EL (cell line): ENCODE measurements at places on chromosomes 12 and 14.
A peak's percentile ranks its signal among the peaks of the same experiment; 100 is the strongest.

DNA sequence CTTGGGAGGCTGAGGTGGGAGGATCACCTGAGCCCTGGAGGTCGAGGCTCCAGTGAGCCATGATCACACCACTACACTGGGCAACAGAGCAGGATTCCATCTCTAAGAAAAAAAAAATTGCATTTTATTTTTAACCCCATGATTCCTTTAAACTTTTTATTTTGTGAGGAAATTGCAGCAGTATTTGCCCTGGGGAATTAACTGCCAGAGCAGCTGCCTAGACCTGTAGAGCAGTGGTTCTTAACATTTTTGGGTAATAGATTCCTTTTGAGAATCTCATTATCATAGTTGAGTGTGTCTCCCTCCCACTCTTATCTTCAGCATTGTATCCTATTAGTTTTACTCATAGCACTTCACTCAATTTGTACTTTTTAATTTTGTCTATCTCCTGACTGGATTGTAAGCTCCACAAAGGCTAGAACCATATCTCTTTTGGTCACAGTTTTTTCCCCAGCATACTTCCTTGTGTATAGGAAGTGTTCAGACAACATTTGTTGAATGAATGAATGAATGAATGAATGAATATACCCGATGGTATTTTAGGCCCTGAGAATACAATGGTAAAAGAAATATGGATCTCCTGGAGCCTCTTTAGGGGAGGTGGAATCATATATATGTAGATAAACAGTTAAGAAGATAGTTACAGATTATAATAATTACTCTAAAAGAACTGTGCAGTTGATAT lies 40.6 kb downstream of the BRMS1L start:
- DNase-seq: no peak

GRCh38 chr14:24605435-24606190 lies 3.9 kb downstream of the GZMH start:
- DNase-seq: peak; percentile 33

DNA sequence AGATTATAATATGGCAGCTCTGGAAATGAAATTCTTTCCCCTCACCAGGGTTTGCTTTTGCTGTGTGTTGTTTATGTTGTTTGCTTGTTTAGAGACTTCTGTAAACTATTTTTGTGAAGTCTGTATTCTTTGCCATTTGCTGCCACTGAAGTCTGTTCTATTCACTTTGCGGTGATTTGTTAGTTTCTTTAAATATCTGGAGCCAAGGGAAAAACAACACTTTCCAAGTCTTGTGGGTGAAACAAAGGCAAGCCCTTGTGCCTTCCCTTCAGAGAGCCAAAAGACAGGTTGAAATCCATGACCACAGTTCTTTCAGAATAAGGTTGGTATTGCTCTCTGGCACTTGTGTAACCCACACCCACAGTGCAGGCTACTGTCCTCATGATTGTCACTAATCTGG lies 59.5 kb upstream of the RNU6-7 start:
- no peak for DNase-seq

GRCh38 chr14:63508033-63508432 lies 35.1 kb downstream of the PPP2R5E start:
- DNase-seq: no peak

DNA sequence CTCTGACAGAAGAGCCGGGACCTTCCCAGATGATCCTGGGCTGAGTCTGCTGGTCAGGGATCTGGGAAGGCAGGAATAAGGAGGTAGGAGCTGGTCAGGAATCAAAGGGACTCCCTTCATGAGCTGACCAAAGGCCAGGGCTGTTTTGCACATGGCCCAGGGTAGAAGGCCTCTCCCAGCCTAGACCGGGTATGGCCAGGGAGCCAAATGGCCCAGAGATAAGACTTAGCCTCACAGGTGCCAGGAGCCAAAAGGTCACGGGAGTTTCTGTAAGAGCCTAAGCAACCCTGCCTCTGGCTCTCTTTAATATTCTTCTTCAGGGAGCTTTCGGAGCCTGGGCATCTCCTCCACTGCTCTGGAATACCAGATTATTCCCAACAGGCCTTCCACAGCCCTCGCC lies 191.3 kb upstream of the PWP1 start:
- DNase-seq: no peak

GRCh38 chr14:74176400-74176793 lies 62.9 kb upstream of the VSX2 start:
- DNase-seq: no peak

DNA sequence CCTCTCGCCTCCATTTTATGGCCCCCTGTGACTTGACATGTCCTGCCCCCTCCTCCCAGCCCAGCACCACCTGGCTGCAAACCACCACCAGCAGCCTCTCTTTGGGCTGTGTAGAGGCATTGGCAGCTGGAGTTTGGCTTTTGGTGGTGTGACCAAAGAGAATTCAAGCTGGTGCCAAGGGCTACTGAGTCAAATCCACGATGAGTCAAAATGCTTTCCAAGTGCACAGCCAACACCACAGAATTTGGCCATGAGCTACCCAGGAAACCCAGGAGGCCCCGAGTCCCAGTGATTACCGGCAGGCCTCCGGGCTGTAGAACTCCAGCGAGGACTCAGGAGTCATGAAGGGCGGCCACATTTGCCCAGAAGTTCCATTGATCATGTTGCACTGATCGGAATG lies 53.8 kb downstream of the SCARB1 start:
- peak; percentile 41 for DNase-seq

DNA sequence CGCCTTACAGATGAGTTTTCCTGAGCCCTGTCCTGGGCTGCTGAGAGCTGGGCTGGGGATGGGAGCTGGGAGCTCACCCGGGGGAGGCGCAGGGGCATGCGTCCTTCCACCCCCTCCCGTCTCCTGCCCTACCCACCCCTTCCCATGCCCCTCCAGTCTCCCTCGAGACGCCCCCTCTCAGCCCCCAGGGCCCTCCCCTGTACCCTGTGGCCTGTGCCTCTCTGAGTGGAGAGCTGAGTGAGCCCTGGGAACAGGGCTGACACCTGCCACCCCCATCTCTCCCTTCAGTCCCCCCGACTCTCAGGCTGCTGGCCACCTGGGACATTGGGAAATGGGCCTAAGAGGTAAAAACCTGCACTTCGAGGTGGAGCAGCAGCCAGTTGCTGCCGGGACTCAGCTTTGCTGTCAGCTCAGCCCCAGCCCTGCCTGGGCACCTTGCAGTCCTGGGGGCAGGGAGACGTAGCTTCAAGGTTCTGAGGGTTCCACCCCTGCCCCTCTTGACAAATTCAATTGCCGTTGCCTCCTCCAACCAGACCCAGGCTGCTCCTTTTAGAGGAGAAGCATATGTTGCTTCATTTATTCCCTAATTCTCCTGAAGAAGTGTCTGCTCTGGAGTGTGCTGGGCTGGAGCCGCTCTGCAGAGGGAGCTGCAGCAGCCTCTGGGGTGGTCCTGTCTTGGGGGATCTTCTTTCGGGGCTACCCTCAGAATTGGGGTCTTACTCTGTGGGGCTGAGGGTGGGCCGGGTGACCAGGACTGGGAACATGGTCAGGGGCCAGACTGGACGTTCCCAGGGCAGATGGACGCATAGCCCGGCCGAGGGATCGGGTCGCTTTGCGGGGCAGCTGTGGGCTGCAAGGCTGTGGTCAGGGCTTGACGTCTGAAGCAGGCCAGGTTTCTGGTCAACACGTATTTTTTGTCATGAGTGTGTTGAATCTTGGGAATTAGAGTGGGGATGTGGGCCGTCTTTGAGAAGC lies 141.4 kb downstream of the ADGRD1 start:
- DNase-seq: no peak

DNA sequence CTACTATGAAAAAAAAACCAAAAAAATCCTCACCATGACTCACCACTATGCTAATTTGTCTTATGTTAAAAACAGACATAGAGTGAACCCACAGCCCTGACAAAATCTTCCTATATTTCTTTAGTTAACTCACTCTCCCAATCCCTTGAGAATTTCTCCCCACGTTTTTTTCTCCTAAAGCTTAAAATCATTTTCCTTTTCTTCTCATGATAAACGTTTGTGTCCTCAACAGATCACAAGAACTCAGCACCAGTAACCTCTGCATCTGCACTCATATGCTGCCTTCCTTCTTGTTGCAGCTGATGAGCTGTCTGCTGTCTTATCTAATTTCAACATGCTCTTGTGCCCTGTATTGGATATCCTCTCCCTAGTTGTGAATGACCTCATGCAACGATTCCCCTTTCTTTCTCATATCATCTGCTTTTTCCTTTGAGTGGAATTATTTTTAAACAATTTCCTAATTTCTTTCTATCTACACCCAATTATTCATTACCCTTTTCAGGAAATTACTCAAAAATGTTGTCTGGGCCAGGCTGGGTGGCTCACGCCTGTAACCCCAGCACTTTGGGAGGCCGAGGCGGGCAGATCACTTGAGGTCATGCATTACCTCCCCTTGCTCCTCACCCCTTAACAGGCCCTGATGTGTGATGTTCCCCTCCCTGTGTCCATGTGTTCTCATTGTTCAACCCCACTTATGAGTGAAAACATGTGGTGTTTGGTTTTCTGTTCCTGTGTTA lies 427.5 kb upstream of the MGAT4C start:
- DNase-seq: peak; percentile 19

DNA sequence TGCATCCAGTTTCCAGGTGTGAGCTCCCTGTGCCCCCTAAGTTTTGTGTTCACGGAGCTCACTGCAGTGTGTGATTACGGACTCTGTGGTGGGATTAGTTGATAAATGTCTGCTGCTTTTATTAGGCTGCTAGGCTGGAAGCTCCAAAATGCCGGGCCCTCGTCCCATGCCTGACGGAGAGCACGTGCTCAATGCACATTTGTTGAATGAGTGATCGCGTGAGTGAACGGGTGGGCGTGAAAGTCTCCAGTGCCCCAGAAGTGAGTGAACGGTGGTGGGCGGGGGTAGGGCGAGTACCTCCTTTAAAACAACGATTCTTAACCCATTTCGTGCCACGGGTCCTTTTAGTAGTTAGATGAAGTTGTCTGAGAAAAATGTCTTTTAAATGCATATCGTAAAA lies 175.5 kb downstream of the AACS start:
- no peak for DNase-seq

GRCh38 chr14:84850595-84850994 lies 679.3 kb upstream of the FLRT2 start:
- no peak for DNase-seq

DNA sequence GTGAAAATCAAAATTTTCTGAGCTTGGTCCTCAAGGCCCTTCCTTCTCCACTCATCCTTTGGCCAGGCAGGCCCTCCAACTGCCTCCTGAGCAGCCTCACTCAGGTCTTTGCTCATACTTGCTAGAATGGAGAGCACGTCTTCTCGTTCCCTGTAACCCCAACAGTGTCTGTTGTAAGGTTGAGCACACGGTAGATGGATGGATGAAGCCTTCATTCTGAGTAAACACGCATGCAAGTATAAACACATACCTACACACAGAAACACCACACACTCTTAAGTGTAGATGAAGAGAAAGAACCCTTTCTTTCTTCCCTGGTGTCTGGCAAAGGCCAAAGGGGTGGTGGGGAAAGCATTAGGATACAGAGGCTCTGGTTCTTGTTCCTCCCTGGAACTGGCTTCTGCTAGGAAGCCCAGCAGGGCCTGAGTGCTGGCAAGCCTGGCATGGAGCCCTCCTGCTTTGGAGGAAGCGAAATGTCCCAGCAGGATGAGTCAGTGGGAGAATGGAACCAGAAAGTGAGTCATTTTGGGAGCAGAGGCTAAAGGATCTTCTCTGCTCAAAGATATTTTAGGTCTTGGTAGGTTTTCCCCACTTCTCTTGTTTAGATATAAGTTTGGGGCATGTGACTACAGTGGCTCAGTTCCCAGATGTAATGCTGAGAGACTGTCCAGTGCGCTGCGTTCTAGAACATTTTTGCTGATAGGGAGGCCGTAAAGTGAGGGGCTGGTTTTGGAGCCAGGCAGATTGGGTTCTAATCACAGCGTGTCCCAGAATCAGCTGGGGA lies 127.4 kb downstream of the CACNA1C start:
- peak; percentile 96 for DNase-seq

DNA sequence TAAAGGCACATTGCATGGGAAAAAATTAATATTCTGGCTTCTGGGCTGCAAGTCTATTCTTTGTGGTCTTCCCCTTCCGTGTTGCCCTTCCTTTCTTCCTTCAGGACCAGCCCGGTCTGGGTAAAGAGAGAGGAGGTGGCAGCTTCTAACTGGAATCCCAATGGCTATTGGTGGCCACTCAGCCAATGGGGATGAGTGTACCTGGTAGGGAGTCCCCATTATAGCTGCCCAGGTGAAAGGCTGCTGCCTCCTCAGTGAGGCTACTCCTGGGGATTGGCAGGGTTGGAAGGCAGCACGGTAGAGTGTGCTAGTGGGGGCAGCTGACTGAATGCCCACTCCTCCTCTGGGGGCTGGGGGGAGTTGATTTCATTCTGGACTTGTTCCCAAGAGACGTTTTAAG lies 112.6 kb downstream of the RBM19 start:
- no peak for DNase-seq

DNA sequence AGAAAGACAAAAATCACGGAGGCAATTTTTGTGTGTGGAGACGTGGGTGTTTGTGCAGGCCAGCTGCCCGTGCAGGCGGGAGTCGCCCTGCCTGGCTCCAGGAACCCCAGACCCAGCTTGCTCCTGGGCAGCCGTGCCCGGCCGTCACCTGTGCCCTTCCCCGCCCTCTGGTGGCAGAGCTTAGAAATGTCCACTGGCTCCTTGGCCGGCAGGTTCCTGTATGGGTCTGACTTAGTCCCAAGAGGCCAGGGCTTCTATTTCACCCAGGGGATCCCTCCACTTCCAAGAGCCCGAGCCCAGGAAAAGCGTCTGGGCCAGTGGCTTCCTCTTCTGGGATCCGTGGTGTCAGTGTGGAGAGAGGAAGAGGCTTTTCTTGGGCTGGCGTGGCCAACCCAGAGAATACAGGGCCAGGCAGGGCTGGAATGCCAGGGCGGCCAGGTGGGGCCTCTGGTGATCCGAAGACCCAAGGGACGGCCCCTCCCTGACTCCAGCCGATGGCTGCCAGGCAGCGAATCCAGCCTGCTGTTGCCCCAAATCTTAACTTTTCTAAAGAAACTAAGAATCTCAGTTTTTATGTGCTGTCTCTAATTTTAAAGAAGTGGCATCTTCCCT lies 120.9 kb downstream of the TMEM132C start:
- no peak for DNase-seq

GRCh38 chr14:91254461-91254860 lies 10.0 kb upstream of the GPR68 start:
- DNase-seq: no peak

- DNase-seq: no peak
Measured at GRCh38 chr12:132516095-132517012, 26.4 kb downstream of the FBRSL1 start.
